ENCODE measurements at places on chromosomes 7 and 10.

DNA sequence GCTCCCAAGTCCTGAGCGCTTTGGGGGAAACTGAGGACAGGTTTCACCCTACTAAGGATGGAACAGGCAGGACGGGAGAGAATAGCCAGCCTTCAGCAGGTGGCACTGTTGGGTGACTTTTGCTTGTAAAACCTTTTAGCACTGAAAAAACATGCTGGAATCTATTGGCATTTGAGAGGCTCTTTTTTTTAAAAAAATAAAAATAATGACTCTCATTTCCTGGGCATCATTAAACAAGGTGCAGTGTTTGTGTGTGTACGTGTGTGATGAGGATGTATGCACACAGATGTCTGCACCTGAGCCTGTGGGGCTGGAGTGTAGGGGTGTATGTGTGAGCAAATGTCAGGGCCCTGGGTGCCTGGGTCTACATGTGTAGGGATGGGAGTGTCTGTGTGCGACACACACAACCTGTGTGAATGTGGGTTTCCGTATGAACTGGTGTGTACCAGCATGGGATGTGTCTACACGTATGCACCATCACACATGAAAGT, 177.9 kb downstream of the RPS24 start:
- no peak for DNase-seq

- no peak for DNase-seq
These were observed 11.0 kb downstream of the GUSB start for GRCh38 chr7:65971021-65971420.

DNA sequence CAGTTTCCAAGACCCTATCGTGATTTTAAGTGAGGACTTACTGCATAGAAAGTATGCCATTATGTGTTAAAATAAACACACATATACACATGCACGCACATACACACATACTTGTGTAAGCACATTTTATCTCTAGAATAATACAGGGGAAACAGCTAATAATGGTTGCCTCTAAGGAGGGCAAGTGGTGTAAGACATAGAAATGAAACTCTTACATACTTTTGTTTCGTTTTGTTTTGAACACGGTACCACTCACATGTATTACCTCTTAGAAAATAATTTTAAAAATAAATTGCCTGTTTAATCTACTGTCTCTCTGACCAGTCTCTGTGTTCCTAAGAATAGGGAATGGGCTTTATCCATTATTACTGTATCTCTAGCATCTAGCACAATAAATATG, 49.2 kb downstream of the HERPUD2 start:
- no peak for DNase-seq

DNA sequence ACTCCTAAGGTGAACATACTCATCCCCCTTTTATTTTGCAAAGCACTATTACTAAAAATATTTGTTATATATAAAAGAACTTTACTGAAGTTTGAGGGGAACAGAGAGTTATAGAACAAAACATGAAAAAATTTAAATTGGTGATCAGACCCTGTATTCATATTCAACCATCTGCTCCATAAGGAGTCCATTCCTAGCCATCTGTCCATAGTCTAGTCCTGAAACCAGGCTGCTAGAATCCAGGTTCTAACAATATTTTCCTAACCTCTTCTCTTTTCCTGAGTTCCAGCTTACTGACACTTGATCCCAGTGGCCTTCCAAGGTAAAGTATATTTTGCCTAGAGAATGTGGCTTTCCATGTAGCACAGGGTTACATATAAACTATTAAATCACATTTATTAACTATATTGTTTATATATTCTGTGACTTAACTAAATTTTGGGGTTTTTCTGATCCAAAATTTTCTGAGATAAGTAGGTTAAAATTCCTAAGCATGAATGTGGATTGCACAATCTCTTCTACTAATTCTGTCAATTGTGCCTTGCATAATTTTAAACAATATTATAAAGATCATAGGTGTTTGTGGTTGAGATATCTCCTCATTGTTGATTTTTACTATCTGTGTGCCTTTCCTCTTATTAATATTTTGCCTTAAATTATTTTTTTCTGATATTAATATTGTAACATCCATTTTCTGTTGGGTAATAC, 137.6 kb upstream of the MAGI2 start:
- DNase-seq, result no peak

DNA sequence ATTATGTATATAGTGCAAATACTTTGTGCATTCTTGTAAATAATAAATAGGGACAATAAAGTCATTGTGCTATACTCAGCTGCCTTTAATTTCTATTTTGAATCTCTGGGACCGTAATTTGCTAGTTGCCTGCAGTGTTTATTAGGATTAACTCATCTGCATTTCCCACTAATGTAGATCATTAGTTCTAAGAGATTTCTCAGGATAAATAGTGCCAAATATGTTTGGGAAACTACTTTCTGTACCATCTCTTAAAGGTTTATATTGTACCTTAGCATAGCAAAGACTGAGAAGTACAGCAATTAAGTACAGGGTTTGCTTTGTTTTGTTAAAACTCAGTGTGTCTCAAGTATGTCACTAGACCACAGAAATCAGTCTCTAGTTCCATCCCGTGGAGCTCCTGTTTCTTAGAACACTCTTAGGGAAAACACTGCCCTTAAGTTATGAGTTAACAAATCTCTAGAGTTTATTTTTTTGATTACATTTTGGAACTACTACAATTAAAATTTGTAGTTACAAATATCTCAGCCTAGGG, 26.0 kb downstream of the ADD3 start:
- no peak for DNase-seq

DNA sequence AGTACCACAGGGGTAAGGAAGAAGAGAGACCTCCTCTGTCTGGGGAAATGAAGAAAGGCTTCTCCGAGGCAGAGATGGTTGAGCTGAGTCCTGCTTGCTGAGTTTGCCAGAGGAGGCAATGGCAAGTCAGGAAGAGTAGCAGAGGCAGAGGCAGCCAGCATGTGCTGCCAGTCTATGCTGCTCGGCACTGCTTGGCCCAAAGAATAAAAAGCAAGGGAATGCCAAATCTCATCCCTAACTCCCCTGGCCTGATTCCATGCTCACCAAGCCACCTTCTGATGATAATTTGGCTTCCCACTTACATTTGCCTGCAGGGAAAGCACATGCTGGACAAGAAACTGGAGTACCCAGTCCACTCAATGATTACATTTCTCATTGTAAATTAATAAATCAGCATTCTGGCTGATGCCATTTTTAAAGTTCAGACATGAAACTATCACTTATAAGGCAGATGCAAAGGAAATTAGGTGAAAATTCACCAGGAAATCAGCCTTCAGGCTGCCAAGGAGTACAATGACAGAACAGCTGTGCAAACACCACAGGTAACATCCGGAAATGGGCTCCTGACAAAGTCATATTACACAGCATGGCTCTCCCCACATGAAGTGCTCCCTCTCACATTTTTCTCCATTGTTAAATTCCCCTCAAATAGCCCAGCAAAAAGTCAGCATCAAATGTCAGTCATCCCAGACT, 245.9 kb downstream of the MTERF1 start:
- DNase-seq, result no peak

GRCh38 chr7:36448781-36449379, 59.2 kb downstream of the ANLN start:
- no peak for DNase-seq

DNA sequence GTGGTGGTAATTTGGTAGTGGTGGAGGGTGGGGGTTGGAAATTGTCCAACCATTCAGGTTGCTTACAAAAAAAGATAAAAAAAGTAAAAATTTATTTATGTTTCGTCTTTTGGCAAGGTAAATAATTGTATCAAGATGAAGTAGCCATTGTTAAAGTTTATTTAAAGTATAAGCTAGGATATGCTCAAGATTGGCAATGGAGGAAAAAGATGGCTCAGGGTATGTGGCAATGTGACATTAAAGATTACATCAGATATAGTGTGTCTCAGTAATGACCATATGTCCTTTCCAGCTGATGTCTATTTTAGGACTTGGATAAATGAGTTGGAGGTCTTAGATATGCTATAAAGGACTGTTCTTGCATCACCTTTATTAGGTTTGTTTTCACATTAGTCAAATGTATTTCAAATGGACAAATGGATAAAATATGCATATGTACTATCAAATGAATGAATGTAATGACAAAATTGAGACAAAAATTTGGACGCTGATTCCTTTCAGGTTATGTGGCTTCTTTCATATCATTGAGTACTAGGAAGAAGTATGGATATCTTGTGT, 60.9 kb downstream of the ST7 start:
- no peak for DNase-seq

DNA sequence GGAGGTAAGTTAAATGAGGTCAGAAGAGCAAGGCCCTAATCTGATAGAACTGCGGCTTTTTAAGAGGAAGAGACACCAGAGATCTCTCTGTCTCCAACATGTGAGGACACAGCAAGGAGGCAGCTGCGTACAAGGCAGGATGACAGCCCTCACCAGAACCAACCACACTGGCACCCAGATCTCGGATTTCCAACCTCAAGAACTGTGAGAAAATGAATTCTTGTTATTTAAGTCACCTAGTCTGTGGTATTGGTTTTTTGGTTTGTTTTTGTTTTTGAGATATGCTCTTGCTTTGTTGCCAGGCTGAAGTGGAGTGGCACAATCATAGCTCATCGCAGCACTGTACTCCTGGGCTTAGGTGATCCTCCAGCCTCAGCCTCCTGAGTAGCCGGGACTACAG, 127.2 kb downstream of the DLG5 start:
- DNase-seq, result no peak

- no peak for DNase-seq
These were observed 139.4 kb upstream of the AKR1E2 start for GRCh38 chr10:4686644-4686996.

DNA sequence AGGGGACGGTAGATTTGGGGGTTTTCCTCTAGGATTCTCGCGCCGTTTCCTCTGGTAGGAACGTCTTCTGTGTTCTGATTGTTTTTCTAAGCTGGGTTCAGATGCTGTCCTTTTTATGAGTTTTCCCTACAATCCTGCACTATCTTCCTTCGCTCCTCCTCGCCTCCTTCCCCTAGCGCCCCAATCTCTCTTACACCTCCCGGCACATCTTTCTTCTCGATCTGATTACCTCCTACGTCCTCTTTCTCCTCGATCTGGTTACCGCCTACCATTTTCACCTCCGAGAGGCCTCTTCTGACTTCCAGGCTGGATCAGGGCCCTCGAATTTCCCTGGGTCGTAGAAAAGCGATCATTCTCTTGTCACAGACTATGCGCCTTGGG, 413 bp downstream of the BUD31 start:
- DNase-seq, result no peak

- no peak for DNase-seq
These were observed 9.7 kb upstream of the SMIM30 start for GRCh38 chr7:113128031-113128430.

DNA sequence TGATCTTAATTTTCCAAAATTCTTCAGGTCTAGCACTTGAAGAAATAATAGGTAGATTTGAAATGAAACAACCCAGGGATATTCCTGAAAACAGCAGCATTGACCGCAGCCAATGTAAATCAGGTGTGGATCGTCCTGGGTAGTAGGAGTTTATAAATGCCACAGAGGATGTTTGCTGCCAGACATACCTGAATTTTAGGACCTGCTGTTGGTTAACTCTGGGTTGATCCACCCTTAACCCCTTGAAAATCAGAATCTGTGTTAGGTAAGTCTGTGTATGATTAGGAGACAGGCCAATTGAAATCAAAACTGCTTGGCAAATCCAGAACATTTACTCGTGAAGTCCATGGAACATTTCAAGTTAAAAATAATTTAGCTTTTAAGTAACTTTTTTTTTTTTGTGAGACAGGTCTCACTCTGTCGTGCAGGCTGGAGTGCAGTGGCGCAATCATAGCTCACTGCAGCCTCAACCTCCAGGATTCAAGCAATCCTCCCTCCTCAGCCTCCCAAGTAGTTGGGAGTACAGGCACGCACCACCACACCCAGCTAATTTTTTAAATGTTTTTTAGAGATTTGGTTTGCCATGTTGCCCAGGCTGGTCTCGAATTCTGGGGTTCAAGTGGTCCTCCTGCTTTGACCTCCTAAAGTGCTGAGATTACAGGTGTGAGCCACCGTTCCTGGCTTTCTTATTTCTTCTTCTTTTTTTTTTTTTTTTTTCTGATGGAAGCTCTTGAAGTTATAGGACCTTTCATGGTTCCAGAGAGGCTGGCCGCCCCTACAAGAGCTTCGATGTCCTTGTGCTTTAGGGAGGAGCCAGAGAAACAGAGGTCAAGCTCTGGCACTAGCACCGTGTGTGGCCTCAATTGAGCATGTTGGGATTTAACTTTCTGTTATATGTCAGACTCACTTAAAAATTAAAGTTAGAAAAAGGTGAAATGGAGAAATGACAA, 2.0 kb downstream of the POR start:
- no peak for DNase-seq

DNA sequence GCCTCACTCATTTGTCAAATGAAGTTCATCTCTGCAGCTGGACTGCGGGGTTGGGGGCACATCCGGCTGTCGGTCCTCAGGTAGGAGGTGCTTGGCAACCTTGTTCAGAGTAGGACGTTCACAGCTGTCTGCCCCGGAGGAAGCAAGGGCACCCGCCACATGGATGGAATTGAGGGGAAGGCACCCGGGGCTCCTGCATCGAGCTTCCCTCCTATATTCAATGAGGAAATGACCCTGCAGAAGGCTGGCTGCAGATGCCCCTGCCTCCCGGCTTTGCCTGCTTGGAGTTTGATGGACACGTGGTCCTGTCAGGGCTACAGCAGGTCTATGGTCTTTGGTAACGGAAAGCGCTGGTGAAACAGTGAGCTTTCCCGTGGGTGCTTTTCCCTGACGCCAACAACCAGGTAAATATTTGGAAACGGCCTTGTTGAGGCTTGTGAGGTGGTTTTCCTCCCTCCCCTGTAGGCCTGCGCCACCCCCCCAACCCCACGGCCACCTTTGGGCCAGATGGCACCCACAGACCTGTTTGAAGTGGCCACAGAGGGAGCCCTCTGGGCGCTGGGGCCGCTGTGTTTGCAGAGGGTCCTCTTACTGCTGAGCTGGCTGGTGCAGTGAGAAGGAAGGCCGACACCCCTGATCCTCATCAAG, 32.9 kb downstream of the HTRA1 start:
- DNase-seq, result no peak

DNA sequence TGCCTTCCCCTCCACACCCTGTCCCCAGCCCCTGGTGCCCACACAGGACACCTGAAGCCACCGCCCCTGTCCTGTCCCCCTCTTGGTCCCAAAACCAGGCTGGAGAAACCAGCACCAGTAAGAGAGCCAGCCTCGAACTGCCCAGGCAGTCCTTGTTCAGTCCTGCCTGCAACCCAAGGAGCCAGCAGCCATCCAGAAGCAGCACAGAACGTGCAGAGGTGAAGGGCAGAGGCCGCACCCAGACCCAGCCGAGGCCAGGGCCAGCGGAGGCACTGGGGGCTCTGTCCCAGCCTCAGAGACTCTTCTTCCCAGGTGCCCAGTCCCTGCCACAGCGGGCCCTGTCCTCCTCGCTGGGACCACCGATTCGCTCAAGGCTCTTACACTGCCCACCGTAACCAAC, 23.3 kb upstream of the CNPY1 start:
- no peak for DNase-seq

All from stimulated activated CD4-positive, alpha-beta T cell treated with anti-CD3 and anti-CD28 coated beads, TNF-alpha, amount 100 ng/mL, for 24 hours (primary cell).